Tongue (tissue), 3 donors: ENCODE measurements at places on chromosomes 6 and 20.
A peak's percentile ranks its signal among the peaks of the same experiment; 100 is the strongest.

- peak; percentile 14 for DNase-seq
Observed at GRCh38 chr6:88166493-88167351, 575 bp upstream of the CNR1 start.

DNA sequence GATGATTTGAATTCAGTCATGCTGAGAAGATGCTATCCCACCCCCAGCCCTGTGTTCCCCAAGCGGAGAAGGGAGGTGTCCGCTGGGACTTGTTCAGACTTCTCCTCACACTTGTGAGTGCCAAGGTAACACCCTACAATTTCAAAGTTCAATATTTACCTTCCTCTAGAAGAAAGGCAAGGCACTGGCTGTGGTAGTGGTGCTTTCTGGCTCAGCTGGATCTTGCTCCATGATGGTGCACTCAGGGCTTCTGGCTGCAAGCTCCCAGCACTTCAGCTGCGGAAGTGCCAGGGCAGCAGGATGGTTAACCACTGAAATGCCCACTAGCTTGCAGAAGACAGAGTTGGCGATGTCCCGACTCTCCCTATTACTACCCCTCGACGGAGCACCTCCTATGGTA, 135.4 kb downstream of the MTFR2 start:
- DNase-seq, result peak; percentile 41

GRCh38 chr20:2350606-2351005, 30.1 kb upstream of the TGM6 start:
- no peak for DNase-seq

DNA sequence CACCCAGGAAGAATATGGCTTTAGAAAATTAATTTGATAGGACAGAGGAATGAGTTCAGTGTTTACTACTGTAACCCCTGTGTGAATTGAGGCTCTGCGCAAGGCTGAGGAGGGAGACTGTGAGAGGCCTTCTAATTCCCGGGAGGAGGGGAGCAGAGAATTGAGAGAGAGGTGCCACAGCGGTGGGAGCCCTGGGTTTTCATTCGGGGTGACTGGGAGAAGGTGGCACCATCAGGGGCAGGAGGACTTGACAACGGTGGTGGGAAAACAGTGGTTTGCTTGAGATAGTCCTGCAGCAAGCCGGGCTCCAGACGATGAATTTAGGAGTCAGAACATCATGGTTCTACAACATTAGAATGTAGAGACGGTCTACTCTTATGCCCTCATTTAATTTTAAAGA, 9.2 kb downstream of the DUSP22 start:
- no peak for DNase-seq

GRCh38 chr6:39851331-39851730, 59.2 kb downstream of the DAAM2 start:
- no peak for DNase-seq

DNA sequence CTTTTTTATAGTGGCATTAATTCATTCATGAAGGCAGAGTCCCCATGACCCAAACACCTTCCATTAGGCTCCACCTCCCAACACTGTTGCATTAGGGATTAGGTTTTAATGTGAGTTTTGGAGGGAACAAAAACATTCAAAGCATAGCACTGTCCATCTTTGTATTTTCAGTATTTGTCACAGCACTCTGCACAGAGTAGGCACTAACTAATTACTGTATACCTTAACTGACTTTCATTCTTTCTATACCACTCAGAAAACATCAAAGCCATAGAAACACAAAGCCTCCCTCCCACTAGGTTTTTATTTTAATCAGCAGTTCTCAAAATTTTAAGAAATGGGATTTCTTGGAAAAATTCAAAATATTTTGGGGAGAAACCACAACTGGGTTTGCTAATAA, 21.8 kb upstream of the AHI1 start:
- no peak for DNase-seq

- DNase-seq, result no peak
Observed at GRCh38 chr6:128244751-128245405, 275.5 kb downstream of the PTPRK start.

- peak; percentile 19 for DNase-seq
Observed at GRCh38 chr6:106972500-106972899, 2.0 kb downstream of the CD24 start.

GRCh38 chr20:8005575-8006366, 13.8 kb downstream of the TMX4 start:
- no peak for DNase-seq

GRCh38 chr6:3610206-3610605, 141.3 kb downstream of the PXDC1 start:
- peak; percentile 51 for DNase-seq

DNA sequence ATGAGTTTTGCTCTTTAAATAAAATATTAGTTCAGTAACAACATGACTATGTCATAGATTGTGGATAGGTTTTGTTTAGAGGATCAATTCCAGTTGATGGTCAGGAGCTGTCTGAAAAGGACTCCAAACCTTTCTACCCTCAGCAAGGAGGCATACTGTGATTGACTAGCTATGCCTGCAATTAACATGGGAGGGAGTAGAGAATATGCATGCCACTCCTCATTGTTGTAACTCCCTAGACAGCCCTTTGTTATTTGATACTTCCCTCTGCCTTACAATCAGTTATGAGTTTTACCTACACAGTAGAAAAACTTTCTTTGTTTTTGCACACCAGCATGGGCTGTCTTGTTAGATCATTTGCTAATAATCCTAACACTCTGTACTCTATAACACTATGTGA, 1418.5 kb downstream of the KHDRBS2 start:
- DNase-seq, result no peak

GRCh38 chr6:7137335-7138045, 29.7 kb downstream of the RREB1 start:
- peak; percentile 75 for DNase-seq

DNA sequence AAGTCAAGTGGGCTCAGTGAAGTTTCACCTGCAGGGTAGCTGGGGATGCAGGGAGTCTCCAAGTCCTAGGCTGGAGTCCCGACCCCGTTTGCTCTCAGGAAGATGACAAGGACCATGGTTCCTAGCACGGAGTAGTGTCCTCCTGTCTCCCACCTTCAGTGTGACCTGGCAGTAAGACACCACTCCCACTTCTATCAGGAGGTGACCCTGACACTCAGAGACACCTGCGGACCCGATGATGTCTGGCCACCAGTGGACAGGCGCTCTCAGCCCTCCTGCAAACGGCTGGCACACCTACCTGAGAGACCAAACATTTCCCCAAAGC, 1.1 kb downstream of the SOD2 start:
- DNase-seq, result no peak

GRCh38 chr20:20525214-20525613, 157.3 kb downstream of the INSM1 start:
- DNase-seq, result no peak

DNA sequence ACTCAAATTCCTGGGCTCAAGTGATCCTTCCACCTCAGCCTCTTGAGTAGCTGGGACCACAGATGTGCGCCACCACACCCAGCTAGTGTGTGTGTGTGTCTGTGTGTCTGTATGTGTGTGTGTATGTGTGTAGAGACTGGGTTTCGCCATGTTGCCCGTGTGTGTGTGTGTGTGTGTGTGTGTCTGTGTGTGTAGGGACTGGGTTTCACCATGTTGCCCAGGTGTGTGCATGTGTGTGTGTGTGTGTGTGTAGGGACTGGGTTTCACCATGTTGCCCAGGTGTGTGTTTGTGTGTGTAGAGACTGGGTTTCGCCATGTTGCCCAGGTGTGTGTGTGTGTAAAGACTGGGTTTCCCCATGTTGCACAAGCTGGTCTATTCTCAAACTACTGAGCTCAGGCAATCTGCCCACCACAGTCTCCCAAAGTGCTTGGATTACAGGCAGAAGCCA, 28.3 kb downstream of the CDK5RAP1 start:
- no peak for DNase-seq

DNA sequence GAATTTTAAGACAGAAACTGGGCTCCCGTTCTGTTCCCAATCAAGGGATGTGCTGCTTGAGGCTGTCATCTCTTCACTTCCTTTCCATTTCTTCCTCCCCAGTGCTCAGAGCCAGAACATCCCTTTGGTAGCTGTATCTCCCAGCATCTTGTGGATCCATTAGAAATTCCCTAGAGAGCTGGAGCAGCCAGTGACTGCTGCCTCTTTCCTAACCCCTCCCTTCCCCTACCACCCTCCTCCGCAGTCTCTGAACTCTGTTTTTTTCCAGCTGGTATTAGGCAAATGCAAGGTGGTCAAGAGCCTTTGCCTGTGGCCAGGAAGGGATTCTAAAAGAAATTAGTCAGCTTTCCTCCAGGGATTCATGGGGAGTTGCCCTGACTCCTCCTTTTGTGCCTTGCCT, 208.0 kb downstream of the EYA2 start:
- no peak for DNase-seq

- no peak for DNase-seq
Observed at GRCh38 chr20:33645396-33645795, 16.7 kb upstream of the C20orf144 start.

- DNase-seq, result no peak
Observed at GRCh38 chr20:16385891-16386290, 187.4 kb downstream of the KIF16B start.

- DNase-seq, result no peak
Observed at GRCh38 chr6:52227495-52227894, 16.8 kb downstream of the IL17F start.

GRCh38 chr6:157134402-157135047, 188.8 kb downstream of the TMEM242 start:
- DNase-seq, result no peak

DNA sequence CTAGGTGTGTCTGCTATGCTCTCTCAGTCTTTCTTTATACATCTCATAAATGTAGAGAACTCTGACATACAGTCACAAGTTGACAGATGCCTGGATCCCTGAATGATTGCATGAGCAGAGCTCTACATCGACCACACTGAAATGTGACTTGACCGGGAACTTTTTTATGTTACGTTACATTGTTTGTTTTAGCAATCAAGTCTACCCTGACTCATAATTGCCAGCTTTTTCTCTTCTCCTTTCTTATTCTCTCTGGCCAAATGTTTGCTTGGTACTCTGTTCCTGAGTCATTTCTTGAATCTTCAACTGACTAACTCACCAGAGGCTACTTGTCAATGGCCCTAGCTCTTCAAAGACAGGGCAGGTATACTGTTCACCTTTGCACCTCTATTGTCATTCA, 213.6 kb upstream of the DTNBP1 start:
- no peak for DNase-seq
